Stimulated activated CD8-positive, alpha-beta memory T cell treated with anti-CD3 and anti-CD28 coated beads, Interleukin-15, amount 100 ng/mL, for 1 hour (primary cell): ENCODE measurements at places on chromosomes 16 and 17.

GRCh38 chr17:36127911-36128310 is 24.3 kb downstream of the CCL4 start:
- DNase-seq = no peak

DNA sequence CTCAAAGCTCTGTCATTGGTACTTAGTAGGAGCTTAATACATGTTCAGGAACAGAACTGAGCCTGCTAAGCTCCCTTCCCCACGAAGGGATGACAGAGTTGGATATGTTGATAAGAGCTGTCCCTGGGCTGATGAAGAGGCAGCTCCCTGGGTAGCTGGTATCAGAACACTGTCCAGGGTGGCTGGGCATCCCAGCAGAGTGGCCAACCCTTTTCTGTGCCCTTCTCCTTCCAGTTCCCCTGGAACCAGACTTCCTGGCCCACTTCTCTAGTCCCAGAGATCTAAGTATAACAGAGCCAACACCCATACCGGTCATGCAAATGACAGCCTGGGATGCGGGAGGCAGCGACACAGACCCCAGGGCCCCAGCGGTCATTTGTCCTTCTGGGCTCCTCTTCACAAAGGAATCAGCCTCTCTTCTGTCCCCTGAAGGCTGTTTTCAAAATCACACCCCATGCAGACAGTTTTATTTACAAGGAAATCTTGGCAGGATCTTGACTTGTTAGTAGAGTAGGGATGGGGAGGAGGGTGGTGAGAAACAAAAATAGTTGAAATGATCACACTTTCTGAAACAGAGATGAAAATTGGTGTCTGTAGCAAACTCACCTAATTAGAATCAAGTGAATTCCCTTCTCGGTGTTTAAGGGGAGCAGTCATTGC is 1.4 kb upstream of the RHBDL3 start:
- no peak for DNase-seq

GRCh38 chr16:52384378-52384777 is 162.6 kb downstream of the TOX3 start:
- DNase-seq = no peak

GRCh38 chr17:50169121-50169764 is 3.4 kb downstream of the SGCA start:
- DNase-seq = no peak

GRCh38 chr17:77502626-77503292 is 362.0 kb downstream of the SEC14L1 start:
- no peak for DNase-seq

DNA sequence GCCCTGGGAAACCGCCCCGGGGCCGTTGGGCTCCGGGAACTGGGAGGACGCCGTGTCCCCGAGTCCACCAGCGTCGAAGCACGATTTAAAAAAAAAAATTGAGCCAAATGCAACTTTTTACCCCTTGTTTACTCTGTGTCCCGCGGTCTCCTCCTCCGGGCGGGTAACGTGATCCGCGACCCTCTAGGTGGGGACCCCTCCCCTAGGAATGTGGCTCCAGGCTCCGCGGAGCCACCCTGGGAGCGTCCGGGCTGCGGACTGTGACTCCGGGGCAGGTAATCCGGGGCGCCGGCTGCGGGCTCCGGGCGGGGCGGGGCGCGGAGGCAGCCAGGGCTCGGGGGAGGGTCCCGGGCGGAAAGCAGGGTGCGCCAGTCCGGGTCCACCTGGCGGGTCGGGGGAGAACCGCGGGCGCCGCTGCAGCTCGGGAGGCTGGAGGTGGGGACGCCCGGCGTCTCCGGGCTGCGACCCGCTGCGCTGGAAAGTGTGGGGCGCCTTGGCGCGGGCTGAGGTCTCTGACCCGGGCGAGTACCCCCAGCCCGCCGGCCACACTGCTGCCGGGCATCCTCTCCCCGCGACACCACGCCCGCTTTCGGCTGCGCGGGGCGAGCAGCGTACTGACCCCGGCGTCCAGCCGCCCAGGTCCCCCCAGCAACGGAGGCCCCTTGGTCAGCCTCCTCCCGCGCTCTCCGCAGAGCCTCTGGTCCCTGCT is 852 bp upstream of the HELZ start:
- DNase-seq = no peak

DNA sequence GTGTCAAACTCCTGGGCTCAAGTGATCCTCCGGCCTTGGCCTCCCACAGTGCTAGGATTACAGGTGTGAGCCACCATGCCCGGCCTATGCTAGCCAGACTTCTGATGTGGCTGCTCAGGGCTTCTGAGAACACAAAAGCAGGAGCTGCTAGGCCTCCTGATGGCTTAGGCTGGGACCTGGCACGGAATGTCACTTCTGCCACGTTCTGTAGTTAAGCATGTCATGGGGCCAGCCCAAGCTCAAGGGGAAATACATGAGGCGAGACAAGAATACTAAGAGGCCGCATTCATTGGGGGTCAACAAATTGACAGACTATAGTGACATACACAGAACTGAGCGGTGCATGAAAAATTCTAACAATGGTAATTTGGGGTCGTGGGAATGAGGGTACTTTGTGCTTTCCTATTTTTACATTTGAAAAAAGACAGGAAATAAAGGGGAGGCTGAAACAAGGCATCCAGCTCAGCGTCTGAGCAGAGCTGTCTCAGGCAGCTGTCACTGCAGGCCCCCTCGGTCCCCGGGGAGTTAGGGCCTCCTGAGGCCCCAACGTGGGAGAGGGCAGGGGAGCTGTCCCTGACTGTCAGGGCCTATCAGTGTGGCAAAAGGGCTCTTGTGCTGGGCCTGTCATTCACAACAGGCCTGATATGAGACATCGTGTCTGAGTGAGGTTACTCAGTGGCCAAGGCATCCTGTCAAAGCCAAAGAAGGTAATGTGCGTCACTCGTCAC is 26.4 kb downstream of the CFAP20 start:
- DNase-seq = no peak

- DNase-seq = no peak
Measured at GRCh38 chr16:69754143-69754468, 620 bp downstream of the NOB1 start.

DNA sequence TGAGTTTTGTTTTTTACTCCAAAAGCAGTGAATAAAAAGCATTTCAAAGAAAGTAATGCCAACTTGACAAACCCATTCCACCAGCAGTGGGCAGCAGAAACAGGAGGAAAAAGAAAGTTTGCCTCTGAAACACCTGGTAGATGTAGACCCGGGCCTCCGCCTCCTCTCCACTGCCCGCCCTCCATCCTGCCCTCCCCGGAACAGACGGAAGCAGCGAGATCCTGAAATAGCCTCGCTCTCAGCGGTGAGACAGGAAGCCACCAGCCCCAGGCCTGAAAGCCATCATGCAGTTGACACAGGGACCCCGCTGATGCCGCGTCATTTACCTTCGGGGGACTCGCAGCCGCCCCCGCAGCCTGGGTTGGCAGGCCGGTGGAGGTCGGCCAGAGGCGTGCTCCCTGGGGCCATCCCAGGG is 67.8 kb downstream of the C16orf78 start:
- peak; percentile 34 for DNase-seq

- no peak for DNase-seq
Measured at GRCh38 chr17:36778448-36778847, 158.8 kb upstream of the LHX1 start.

GRCh38 chr17:75565066-75565465 is 22.5 kb upstream of the MYO15B start:
- DNase-seq = no peak

DNA sequence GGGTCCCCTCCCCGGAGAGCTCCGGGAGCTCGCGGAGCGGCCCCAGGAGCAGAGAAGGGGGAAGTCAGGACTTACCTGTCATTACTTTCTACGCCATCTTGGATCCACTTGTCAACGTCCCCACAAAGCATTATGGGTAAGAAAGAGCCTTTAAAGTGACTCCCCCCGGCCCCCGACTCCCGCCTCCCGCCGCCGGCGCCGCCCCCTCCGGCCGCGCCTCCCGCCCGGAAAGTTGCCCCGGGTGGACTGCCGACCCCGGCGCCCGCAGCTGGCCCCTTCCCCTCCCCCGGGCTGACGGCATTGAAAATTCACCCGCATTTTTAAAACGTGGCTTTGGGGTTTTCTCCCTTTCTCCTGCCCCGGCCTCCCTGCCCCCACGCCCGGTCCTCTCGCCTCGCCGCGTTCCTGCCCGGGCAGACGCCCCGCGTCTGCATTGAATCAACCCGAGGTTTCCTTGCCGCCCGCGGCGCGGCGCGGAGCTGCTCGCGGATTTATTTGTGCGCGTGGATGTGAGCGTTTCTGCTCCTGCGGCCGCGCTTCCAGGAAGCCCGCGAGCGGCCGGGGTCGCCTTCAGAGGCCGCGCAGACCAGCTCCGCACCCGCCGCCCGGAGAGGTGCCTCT is at the start of gene HELZ:
Gene HELZ, minus strand, starts transcription at position 124 of the 621 bp plus-strand sequence. CDS start 26,392 bp downstream, outside the sequence.
- DNase-seq = peak; percentile 56

DNA sequence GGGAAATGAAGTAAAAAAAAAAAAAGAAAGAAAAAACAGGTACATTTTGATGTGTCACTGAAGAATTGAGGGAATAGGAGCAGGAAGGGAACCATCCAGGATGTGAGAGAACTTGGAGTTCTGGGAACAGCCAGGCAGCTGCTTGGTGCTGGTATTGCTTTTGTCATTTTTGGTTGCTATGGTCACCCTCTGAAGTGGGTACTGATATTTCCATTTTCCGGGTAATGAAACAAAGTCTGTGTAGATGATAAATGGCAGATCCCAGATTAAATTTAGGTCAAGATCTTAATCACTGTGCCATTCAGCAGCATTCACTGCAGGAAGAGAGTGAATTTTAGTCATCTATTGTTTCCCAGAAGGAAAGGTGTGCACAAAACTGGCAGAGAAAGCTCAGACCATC is 93.6 kb downstream of the ABCA8 start:
- no peak for DNase-seq

GRCh38 chr16:4098501-4098900 is 17.7 kb downstream of the ADCY9 start:
- no peak for DNase-seq

GRCh38 chr16:68275611-68276191 is 11.4 kb downstream of the SLC7A6 start:
- no peak for DNase-seq

GRCh38 chr17:7217113-7217987 is 2.3 kb downstream of the DLG4 start:
- DNase-seq = no peak

DNA sequence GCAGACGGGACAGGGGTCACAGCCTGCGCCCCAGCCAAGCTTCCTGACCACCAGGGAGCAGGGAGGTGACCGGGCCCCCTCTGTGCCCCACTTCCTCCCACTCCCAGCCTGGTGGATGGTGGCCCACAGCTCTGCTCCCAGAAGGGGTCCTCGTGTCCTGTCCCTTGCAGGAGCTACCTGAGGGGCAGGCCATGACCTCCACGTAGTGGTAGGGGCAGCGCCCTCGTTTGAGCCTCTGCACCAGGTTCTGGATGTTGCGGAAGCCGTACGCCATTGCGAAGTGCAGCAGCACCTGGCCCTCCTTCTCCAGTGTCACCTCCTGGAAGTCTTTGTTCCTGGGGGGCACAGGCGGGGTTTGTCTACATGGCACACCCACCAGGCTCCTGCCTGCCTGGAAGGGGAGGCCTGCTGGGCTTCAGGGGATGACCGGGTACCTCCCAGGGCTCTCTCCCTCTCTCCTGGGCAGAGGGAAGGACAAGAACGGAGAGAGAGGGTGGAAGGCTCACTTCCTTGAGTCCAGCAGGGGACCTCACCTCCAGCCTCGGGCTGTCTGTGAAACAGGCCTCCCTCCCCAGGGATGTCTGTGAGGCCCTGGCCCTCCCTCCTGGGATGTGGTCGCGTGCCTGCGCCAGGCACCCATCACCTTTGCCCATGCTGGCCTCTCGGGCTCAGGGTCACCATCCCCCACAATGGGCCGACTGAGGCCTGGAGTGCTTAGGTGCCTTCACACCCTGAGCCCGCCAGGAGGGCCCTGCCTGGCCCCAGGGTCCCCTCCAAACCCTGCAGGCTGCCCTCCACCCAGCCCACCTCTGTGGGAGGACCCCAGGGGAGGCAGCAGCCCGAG is 4.0 kb downstream of the HAGHL start:
- no peak for DNase-seq

- no peak for DNase-seq
Measured at GRCh38 chr17:63405741-63406261, 40.3 kb downstream of the CYB561 start.

- DNase-seq = peak; percentile 10
Measured at GRCh38 chr17:17119533-17119932, 77.3 kb downstream of the MPRIP start.

- DNase-seq = no peak
Measured at GRCh38 chr17:6574687-6575595, 18.6 kb upstream of the PITPNM3 start.

DNA sequence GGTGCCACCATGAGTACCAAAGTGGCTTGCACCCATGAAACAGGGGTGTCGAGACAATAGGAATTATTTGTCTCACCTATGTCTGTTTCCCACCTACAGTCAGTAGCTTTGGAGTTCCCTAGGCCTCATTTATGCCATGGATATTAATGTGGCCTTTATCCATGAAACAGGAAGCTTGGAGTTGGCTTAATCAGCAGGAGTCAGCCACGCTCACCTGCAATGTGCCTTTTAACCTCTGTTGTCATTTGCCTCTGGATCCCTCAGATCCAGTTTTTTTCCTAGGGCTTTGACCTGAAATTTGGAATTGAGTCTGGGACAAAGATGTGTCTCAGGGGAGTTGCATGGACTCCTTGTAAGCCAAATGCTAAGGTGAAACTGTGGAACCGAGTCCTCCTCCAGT is 44.4 kb downstream of the TAOK1 start:
- DNase-seq = no peak

- DNase-seq = no peak
Measured at GRCh38 chr17:7840441-7840840, 6.4 kb downstream of the KDM6B start.

GRCh38 chr17:32609884-32610650 is 123.3 kb downstream of the CDK5R1 start:
- DNase-seq = no peak

DNA sequence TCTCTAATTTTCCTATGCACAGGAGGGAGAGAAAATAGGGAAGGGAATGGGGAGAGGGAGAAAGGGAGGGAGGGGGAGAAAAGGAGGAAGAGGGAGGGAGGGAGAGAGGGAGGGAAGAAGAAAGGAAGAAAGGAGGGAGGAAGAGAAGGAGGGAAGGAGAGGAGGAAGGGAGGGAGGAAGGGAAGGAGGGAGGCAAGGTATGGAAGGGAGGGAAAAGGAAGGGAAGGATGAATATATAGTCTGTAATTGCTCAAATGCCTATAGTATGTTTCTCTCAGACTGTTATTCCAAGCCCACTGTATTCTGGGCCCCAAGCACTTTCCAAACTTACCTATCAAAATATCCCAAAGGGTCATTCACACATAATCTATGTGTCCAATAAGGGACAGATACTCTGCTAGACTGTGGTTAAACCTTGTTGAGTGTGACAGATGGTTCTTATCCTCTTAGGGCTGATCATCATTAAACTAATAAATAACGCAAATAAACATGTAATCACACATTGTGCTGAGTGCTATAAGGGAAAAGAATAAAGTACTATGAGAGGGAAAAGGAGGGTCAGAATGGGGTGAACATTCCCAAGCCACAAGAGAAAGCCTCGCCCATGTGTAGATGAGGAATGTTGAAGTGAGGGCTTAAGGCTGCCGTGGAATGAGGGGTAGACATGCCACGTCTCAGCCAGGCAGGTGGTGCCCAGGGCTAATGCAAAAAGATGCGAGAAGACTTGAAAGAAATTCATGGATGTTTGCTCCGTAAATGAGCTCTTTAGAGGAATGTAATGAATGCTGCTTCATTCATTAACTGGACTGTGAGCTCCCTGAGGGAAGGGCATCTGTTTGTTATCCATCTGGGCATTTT is 30.6 kb downstream of the ASIC2 start:
- no peak for DNase-seq
